ENCODE measurements at places on chromosomes 5 and 9.
A peak's percentile ranks its signal among the peaks of the same experiment; 100 is the strongest.

DNA sequence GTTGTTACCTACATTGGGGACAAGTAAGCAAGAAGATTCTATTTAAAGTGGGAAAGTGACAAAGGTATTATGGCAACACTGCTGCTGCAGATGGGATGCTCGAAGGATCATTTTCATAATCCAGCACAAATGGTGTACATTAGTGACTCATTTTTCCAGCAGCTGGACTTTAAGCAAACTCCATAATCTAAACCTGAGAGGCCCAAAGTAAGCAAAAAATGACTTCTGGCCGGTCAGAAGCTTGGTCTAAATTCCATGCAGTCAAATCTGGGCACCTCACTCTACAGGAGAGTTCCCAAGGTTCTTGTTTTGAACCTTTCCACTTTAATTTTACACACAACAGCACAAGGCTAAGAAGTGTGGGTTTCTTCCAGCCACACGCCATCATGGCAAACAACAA is 43.6 kb upstream of the TRAF1 start:
- no peak for DNase-seq

GRCh38 chr5:140481758-140482157 is 65.7 kb upstream of the EIF4EBP3 start:
- DNase-seq, result no peak

- DNase-seq, result no peak
Observed at GRCh38 chr5:324736-325612, 3.5 kb downstream of the AHRR start.

GRCh38 chr5:63961598-63962161 is 565 bp downstream of the HTR1A start:
- no peak for DNase-seq

- no peak for DNase-seq
Observed at GRCh38 chr5:5542654-5543053, 120.2 kb downstream of the ICE1 start.

DNA sequence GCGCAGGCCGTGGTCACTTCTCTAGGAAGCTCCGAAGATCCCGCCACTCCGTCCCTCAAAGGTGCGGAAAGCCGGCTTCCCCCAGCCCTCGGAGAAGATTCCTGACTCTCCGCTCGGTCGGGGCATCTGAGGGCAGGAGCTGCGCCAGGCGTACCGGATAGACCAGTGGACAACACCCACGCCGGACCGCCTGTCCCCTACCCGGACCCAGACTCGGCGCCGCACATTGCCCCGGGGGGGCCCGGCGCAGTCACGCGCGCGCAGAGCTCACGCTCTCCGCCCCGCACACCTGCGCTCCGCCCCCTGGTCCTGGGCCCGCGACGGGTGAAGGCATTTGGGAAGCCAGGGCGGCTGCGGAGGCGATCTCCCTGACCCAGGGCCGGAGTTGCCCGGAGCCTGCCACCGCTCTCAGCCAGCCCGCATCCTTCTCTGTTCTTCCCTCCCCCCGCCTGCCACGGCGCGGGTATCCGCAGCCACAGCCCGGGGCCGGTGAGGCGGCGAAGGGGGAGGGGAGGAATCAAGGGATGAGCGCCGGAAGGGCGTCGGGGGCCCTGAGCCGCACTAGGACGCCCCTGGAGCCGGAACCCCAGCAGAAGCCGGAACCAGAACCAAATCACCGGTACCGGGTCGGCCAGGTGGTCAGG is 448 bp downstream of the RELL2 start:
- peak; percentile 36 for DNase-seq

GRCh38 chr5:51517838-51518237 is 134.6 kb downstream of the ISL1 start:
- DNase-seq, result no peak

DNA sequence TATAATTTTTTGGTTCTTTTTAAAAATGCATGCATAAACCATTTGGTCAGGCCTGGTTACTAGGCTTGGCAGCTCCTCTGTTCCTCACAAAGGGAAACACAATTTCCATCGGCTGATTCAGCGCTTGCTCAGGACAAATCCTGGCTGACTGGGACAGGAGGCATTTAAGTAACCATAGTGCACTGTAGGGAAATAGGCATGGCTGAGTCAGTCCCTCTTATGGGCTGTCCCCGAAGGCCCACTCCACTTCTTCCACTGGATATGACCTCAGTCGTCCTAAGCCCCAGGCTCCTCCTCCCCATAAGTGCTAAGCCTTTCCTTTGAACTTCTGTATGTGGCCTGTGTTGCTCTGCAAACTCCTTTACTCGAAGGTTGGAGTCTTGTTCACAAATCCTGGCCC is 71.2 kb upstream of the GLIS3 start:
- no peak for DNase-seq

DNA sequence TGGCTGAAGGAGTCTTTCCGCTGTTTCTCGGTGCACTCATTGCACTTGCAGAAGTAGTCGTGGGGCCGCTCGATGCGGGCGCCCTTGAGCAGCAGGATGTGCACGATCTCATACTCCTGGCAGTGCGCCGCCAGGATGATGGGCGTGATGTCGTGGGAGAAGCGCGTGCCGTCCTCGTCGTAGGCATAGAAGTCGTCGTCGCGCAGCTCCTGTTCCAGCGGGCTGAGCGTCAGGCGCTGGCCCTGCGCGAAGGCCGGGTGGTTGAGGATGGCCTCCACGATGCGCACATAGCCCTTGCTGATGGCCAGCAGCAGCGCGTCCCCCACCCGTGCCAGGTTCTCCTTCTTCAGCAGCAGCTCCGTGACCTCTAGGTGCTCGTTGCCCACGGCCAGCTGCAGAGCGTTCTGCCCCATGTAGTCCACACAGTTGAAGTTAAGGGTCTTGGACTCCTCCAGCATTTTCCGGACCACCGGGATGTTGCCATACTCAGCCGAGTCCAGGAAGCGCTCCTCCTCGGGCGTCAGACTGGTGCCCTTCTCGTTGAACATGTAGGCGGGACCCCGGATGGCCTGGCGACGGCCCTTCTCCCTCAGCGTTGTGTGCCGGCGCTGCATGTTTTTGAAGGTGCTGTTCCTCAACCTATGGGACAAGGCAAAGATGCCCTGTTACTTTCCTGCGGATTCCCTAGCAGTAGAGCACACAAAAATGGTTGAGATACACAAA is 8.4 kb downstream of the TRPC7 start:
- no peak for DNase-seq

DNA sequence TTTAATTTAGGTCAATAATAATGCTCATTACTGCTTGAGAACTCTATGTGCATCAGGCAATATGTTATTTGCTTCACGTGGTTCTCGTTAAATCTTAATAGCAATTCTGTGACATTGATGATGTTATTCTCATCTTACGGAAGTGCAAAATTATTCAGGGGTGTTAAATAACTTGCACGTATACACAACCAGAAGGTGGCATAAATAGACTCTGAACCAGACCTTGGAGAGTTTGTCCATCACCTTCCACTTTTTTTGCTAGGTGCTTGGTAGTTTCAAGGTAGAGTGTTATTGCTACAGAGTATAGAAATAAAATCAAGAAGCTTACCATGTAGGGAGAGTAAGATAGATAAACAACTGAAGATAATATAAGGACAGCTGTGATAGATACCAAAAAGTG is 23.6 kb upstream of the TNFAIP8 start:
- DNase-seq, result no peak

- DNase-seq, result no peak
Observed at GRCh38 chr5:127187706-127188105, 102.9 kb upstream of the MEGF10 start.

- DNase-seq, result no peak
Observed at GRCh38 chr5:126965061-126965475, 65.3 kb downstream of the MARCHF3 start.

DNA sequence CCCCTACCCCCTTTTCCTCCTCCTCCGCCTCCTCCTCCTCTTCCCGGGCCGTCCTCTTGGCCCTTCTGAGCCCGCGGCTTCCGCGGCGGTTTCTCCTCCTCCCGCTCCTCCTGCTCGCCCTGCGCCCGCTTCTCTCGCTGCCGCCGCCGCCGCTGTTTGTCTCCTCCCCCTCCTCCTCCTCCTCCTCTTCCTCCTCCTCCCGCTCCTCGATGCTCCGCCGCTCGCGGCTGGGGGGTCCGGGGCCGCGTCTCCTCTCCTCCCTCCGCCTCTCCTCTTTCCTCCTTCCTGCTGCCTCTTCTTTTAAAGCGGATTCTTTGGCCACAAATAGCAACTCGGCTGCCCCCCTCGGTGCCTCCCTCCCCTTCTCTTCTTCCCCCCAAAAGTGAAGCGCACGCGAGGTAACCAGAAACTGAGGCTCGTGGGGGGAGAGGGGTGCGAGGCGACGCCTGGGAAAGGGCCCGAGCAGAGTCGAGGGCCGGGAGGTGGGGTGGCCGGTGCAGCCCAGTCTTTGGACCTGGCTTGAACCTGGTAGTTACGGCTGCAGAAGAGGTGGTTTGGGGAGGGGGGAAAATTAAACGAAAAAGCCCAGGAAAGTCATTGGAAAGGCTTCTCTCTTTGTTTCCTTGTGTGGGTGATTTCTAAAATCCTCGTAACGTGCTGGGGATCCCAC is 1058.5 kb upstream of the DMAC1 start:
- DNase-seq, result no peak

DNA sequence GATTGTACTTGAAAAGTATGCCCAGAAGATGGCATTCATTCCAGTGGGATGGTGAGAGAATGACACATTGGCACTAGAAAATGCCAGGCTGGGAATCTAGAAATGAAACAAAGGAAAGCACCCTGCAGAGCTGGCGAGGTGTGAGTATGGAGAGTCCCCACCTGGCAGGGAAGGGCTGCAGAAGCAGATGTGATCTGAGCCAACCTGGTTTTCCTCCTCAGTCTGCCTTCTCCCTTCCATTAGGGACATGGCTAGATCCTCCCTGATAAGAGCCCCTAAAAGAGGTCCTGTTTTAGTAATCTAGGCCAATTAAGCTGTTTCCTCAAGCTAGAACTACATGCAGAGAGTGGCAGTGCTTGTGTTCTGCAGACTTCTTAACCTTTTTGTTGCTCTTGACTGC is 24.7 kb upstream of the TNFSF15 start:
- DNase-seq, result no peak

GRCh38 chr9:133436681-133437080 is 14.5 kb downstream of the ADAMTS13 start:
- DNase-seq, result no peak

GRCh38 chr5:135230251-135230925 is 168.6 kb downstream of the MACROH2A1 start:
- DNase-seq, result no peak

- DNase-seq, result no peak
Observed at GRCh38 chr5:97752871-97753270, 569.8 kb upstream of the RIOK2 start.

DNA sequence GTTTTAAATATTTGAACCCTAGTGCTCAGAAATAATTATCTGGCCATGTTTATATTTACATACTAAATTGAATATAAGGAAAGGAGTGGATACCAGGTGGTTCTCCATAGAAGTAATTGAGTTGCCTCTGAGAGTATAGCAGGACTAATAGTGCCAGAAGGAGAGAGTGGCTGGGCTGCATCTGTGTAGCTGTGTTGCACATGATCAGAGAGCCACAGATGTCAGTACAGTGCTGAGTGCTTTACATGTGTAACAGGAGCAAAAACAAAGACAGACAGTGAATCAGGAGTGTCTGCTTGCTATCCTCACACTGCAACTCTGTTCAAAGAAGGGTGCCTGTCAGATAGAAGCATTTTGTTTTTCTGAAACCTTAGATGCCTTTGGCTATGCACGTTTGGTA is 353.9 kb upstream of the PAPPA start:
- no peak for DNase-seq

DNA sequence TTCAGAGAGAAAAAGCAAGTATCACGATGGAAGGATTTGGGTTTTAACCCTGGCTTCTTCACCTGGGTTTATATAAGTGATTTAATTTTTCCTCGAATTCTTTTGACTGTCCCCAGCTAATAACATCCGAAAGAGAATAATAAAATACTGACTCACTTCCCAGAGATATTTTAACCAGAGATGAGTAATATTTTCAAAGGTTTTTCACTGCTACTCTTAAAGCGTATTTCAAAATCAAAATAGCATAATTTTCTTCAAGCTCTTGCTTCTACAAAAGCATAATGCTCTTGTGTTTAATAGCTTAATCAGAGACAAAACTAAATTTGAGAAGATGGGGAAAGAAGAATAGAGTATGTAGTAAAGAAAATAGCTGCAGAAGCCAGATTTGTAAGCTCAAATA is 215.2 kb upstream of the PTGER4 start:
- no peak for DNase-seq

DNA sequence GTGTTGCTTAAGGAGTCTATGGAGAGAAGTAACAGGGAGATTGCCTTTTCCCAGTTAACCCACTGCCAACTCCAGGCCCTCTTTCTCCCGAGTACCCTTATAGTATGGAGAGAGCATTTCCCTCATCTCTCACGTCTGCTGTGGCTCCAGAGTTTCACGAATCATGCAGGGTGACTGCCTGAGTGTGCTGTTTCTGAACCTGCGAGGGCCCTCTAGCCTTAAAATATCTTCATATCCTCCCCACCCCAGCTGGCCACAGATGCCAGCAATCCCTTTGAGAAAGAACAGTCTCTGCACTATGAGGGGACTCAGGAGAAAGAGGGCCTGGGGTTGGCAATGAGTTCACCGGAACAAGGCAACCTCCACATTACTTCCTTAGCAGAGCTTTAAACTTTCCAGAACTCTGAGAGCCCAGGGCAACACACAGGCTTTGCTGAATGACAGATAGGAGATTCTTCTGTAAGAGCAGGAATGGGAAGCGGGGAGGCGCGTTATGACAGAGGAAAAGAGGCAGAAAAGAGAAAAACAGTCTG is 81.6 kb upstream of the ANKH start:
- DNase-seq, result no peak

GRCh38 chr9:9904041-9904440 is 708.8 kb downstream of the PTPRD start:
- DNase-seq, result no peak

GRCh38 chr5:67799732-67800234 is 415.8 kb upstream of the PIK3R1 start:
- DNase-seq, result no peak

DNA sequence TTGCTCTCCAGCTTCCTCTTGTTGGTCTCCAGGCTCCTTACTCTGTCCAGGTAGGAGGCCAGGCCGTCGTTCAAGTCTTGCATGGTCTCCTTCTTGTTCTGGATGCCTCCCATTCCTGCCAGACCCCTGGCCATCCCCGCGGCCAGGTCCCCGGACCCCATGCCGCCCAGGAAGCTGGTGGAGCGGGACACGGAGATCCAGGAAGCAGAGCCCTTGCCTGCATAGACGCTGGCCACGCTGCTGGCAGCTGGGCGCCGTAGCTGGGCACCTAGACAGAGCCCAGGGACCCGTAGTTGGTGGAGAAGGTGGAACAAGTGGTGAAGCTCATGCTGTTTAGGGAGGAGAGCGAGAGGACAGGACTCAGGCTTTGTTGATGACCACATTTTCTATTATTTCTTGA is 1584.0 kb upstream of the ACO1 start:
- no peak for DNase-seq

GRCh38 chr9:7402334-7403027 is 397.1 kb downstream of the DMAC1 start:
- DNase-seq, result no peak

- no peak for DNase-seq
Observed at GRCh38 chr9:129223551-129224208, 45.6 kb upstream of the IER5L start.

- peak; percentile 33 for DNase-seq
Observed at GRCh38 chr9:14768405-14769229, 46.1 kb upstream of the CER1 start.

GRCh38 chr9:136119883-136120393 is 1.3 kb upstream of the TMEM250 start:
- no peak for DNase-seq
